ENCODE measurements at places on chromosomes 16 and 17.

DNA sequence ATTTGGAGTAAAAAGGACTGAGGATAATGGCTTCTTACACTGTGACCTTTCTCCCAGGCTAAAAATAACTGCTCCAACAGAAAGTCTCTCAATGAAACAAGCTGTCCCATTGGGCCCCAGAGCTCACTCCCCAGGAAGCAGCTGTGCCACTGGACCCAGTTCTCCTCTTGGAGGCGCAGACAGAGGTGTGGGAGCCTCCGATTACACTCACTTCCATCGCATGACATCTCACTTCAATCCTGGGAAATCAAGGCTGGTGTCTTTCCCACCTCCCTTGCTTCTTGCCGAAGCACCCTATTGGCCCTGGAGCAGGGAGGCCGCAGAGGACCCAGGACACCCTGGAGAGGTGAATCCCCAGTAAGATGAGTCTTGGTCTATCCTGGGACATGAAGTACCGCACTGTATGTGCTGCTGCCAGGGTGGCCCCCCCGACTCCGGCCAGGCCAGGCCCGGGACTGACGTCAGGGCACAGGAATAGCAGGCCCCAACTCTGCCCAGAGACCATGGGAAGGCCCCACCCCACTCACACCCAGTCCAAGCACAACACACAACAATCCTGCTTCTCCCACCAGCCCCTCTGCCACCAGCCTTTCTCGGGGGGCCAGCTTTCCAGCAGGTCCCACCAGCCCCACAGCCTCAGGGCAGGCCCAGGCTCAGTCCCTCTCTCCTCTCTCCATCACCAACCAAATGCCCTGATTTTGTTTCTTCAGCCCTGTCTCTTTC, 29.5 kb downstream of the SRL start:
- DNase-seq, result no peak

GRCh38 chr16:89004209-89004831, 27.3 kb upstream of the CBFA2T3 start:
- DNase-seq, result no peak

DNA sequence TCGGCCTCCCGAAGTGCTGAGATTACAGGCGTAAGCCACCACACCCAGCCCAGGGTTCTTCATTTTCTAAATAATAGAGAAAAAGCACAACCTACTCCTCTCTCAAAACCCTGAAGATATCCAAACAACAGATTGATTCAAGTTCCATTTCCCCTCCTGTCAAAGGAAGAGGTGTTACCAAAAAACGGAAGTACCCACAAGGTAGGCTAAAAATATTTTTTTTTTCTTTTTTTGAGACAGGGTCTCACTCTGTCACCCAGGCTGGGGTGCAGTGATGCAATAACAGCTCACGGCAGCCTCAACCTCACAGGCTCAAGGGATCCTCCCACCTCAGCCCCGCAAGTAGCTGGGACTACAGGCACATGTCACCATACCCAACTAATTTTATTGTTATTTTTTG, 18.9 kb downstream of the UTP6 start:
- DNase-seq, result no peak

GRCh38 chr16:14168146-14168545, 97.0 kb downstream of the MRTFB start:
- no peak for DNase-seq

GRCh38 chr16:56505181-56505580, 14.6 kb downstream of the BBS2 start:
- DNase-seq, result no peak

- DNase-seq, result no peak
These were observed 26.3 kb downstream of the NLRP1 start for GRCh38 chr17:5557990-5558389.

- no peak for DNase-seq
These were observed 9.4 kb upstream of the MEOX1 start for GRCh38 chr17:43671031-43671692.

DNA sequence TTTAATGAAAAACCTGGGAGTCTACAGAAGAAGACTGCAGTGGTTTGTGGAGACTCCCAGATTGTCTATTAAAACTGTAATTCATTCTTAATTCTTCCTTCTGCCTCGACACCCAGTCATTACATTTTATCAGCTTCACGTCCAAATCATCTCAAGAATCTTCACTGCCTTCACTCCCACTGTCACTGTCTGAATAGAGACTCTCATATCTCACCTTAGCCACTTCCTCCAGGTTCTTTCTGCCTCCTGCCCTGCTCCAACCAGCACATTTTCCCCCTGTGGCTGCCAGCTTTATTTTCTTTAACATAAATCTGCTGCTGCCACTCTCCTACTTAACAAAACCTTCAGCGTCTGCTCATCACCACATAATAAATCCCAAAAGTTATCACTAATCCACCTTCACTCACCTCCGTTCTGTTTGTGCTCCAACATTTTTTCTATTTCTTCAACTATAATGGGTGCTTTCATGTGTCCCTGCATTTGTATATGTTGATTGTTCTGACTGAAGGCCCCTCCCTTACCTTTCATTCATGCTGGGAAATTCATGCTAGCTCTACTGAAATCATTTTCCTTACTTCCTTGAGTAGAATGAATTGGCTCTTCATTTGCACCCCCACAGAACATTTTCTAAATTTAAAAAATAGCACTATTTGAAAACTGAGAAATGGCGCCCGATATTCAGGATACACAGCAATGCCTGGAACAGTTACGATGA, 38.9 kb downstream of the KCNJ2 start:
- DNase-seq, result no peak

DNA sequence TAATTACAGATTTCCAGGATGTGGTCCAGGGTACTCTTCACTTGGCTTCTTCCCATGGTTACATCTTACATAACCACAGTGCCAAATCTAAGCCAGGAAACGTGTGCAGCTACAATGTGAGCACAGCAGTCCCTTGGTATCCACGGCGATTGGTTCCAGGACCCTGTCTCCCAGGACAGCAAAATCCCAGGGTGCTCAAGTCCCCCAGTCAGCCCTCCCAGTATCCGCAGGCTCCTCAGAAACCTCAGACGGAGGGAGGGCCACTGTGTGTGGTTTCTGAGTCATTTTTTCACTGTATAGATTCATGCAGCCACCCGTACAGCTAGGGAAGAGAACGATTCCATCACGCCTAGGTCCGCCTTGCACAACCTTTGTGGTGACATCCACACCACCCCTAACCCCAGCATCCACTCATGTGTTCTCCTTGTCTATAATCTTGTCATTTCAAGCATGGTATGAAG, 11.1 kb upstream of the ATP2C2 start:
- DNase-seq, result no peak

DNA sequence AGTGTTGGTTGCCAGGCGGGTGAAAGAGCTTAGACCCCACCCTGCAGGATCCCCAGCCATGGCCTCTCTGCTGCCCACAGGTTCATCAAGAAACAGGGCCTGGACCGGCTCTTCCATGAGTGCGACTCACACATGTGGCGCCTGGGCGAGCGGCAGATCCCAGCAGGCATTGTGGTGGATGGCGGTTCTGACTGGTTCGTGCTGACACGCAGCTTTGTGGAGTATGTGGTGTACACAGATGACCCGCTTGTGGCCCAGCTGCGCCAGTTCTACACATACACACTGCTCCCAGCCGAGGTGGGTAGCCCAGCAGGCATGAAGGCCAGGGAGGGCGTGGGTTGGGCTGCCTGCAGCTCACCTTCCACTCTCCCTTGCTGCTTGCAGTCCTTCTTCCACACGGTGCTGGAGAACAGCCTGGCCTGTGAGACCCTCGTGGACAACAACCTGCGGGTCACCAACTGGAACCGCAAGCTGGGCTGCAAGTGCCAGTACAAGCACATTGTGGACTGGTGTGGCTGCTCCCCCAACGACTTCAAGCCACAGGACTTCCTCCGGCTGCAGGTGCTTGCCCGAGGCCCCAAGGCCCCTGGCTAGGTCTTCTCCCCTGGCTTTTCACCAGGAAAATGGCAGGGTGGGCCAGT, 9.9 kb downstream of the XYLT2 start:
- no peak for DNase-seq

- DNase-seq, result no peak
These were observed 86.8 kb upstream of the NKD1 start for GRCh38 chr16:50461400-50461760.

DNA sequence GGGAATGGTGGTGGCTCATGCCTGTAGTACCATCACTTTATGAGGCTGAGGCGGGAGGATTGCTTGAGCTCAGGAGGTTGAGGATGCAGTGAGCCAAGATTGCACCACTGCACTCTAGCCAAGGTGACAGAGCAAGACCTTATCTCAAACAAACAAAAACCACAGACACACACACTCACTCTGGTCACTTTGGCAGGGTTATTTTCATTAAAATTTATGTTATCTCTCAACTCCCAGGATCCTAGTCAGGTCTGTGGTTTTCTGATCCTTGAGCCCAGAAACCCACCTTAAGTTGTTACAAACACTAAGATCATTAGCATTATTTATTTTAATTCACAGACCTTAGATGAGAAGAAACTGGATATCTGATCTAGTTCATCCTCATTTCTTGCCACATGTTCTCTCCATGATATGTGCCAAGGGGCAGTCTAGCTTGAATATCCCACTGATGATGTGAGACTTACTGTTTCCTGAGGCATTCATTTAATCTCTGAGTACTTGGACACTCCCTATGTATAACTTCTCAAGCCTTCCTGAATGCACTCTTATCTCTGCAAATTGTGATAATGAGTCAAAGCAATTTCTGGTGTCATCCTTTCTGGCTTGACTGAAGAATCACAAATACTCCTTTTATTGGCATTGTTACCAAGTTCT, 9.6 kb downstream of the ABHD15 start:
- DNase-seq, result no peak

All from brain pericyte (primary cell).